ENCODE measurements at places on chromosomes 7 and 10. TPM values are rescaled to one million over a fixed set of nuclear protein-coding genes. Genes with fewer than 3 reads are reported as not detected.

The PALD1 gene
- polyA plus RNA-seq, result 10.1 TPM

The EPDR1 gene
- polyA plus RNA-seq, result 20.2 TPM

DNA sequence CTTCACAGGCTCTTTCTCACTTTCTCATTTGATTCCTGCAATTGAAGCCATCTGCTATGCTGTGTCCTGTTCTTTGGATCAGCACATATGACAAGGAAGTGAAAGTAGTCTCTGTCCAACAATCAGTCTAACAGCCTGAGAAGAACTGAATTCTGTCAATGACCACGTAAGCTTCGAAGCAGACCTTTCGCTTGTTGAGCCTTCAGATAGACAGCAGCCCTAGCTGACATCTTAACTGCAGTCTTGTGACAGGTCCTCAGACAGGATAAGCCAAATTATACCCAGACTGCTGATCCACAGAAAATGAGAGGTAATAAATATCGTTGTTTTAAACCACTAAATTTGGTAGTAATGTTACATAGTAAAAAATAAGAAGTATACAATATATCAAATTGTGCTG, 691.0 kb upstream of the LRRTM3 start:
- no peak for DNase-seq

GRCh38 chr7:156022483-156023459, 210.5 kb upstream of the SHH start:
- no peak for DNase-seq

DNA sequence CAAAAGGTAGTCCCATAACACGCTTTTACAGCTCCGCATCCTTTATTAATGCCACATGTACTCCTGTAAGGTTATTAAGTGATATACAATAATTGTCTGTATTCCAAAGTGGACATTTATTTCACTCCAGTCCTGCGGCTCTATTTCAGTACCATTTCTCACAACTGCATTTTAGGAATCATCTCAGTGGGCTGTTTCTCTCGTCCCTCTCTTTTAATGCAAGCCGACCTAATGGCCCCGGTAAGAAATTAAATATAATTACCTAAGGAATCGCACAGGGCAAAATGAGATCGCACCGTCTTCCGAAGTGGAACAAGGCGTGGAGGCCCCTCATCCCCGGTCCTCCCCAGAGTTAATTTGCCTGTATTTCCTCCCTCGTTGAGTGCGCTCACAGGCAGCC, 216.5 kb downstream of the RAB11FIP2 start:
- DNase-seq, result no peak

Measured in left kidney (tissue), 8 donors.